Endodermal cell (in vitro differentiated cells): ENCODE measurements at places on chromosomes 2 and 18. TPM values are rescaled to one million over a fixed set of nuclear protein-coding genes. Genes with fewer than 3 reads are reported as not detected.
A peak's percentile ranks its signal among the peaks of the same experiment; 100 is the strongest.

BCL11A gene
- total RNA-seq, result 16.3 and 16.7 TPM in 2 replicates

AFF3 gene
- 0.42 to 0.62 TPM (median 0.57 TPM) in 3 replicates for total RNA-seq

EGR4 gene
- total RNA-seq, result 0.23 TPM in 1 of 3 replicates, not detected in the others

MDH1B gene
- 1.6 and 2.9 TPM in 2 replicates for total RNA-seq

KHK gene
- 0.82 to 3.9 TPM (median 3.5 TPM) in 3 replicates for total RNA-seq

DNA sequence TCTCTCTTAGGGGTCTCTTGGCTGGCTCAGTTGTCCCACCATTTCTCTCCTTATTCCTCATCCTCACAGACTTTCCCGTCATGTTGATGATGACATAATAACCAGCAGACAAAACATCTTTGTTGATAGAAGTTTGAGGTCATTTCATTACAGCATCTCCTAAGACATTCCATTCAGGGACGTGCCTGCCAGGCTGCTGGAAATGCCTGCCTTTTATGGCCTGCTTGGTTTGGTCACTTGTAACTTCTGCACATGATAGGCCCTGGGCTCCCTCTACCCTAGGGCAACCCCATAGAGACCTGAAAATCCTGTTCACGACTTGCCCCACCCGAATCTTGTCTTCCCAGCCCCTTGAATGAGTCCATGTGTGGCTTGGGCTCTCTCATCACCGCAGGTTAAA, 81.7 kb downstream of the SDC1 start:
- no peak for DNase-seq

- DNase-seq, result no peak
These were observed 122.9 kb upstream of the KLF7 start for GRCh38 chr2:207288628-207289027.

DNA sequence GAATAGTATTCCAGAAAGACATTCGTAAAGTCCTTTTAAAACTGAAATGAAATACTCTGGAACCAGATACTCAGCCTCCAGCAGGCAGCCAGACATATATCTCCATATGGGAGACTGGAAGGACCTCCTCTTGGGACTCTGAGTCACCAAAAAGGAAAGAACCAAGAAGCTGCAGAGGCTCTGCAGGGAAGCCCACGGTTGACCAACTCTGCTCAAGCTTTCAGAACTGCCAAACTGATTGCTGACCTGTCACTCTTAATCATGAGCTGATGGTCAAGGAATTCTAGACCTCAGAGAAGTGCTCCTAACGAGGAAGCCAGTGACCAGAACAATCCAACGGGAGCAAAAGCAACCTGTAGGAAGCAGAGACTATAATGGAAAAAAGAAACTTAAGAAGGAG, 434.7 kb downstream of the EIPR1 start:
- DNase-seq, result peak; percentile 12

DNA sequence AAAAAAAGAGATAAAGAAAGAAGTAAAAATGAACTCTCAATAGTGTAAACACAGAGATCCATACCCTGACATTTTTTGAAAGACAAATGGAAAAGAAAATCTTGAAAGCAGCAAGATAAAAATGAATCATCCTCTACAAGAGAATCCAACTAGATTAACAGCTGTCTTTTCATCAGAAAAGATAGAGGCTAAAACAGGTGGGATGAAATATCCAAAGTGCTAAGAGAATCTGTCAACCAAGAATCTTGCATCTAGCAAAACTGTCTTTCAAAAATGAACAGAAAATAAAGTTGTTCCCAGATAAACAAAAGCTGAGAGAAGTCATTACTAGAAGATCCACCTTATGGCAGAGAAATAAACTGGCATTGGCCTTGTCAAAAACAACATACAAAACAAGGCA, 117.3 kb upstream of the MAPRE2 start:
- DNase-seq, result no peak

DNA sequence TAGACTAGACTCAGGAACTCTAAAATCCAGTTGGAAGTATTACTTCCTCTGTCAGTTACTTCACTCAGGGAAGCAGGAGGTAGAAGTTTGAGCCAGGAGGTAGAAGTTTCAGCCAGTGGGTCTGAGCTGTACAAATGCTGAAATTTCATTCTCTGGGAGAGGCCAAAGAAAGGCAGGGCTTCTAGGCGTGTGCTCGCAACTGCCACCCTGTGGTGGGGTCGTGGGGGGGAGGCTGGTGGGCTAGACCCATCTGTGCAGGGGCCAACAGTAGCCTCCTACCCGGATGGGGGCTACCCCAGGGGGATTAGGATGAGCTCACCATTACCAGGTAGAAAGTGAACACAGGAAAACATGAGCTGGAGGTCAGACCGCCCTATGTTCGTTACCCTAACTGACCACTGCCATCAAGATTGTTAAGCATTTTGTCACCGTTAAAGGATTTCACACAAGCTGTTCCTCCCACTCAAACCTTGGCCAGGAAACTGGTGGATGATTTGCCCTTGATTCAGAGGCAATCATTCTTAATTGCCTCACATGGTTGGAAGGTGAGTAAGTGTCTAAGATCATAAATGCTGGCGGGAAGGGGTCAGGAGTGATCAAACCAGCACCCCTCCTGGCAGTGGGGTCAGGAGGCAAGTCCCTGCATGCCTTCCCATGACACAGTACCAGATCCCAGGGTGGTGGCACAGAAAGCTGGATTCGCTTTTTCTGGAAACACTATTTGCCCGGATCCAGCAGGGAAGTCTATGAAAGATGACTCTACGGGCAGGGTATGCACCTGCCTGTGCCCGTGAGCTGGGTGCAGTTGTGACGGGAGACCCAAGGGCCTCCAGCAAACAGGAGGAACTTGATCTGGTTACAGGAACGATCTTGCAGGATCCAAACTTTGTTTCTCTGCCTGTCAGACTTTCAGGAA, 5.2 kb upstream of the FHL2 start:
- peak; percentile 77 for DNase-seq

GRCh38 chr18:47737956-47738355, 192.5 kb downstream of the SMAD2 start:
- peak; percentile 14 for DNase-seq

DNA sequence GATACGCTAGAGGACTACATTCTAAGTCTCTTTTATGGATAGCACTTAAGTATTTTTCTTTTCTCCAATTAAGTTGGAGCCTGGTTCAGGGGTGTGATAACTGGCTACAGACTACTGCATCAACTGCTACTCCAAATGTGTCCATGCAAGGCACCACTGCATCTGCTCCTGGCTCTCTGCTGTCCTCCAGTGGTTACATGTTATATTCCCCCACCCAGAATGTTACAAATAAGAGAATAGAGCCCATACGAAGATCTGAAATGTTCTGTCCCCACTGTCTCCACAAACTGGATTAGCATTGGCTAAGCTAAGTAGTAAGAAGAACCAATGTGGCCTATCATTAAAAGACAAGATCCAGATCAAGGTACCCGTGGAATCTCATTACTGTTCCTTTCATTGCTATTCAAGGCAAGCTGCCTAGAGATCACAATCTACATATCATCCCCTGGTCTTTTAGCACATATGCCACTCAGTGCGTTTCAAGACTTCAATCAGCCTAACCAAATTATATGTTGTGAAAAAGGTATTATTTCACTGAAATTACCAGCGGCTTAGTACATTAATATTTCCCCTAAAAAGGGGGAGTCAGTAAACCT, 308.3 kb upstream of the SLC8A1 start:
- DNase-seq, result peak; percentile 83

- DNase-seq, result no peak
These were observed 42.3 kb downstream of the KCTD1 start for GRCh38 chr18:26506012-26506411.

- DNase-seq, result no peak
These were observed 138.9 kb downstream of the HAUS1 start for GRCh38 chr18:46243095-46243494.

DNA sequence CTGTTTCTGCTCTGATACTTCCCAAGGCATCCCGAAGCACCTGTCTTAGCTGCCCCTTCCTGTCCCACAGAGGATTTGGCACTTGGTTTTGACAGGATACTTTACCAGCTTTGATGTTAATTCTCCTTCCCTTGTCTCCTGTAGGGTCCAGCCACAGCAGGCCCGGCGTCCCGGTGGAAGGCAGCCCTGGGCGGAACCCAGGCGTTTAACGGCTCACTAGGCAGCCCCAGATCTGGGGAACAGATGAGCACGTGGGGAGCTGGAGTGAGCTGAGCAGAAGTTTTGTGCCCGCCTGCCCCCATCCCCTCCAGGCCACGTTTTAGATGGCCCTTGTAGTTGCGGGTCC, 11.4 kb downstream of the ANKRD23 start:
- DNase-seq, result no peak
